Smooth muscle cell of the umbilical artery (primary cell): ENCODE measurements at places on chromosomes 6 and 20. TPM values are rescaled to one million over a fixed set of nuclear protein-coding genes. Genes with fewer than 3 reads are reported as not detected.

Gene KIAA1755
- total RNA-seq: 0.65 and 1.5 TPM in 2 replicates

Gene SLC22A2
- 0.23 and 3.0 TPM in 2 replicates for total RNA-seq

Gene LY6G6C
- not detected in 2 replicates for total RNA-seq

Gene KIAA0408
- 1.5 and 6.9 TPM in 2 replicates for total RNA-seq

Gene SLC52A3
- not detected in 2 replicates for total RNA-seq

Gene PTGIS
- 5.6 and 28.5 TPM in 2 replicates for total RNA-seq

Gene WFDC11
- not detected in 2 replicates for total RNA-seq

Gene PGC
- not detected in 2 replicates for total RNA-seq

Gene HRH3
- not detected in 2 replicates for total RNA-seq

Gene BPIFB1
- not detected in 2 replicates for total RNA-seq

Gene HCRTR2
- not detected in 2 replicates for total RNA-seq

Gene CALHM4
- total RNA-seq: not detected in 2 replicates

Gene EYA4
- under 0.01 TPM in 1 of 2 replicates, not detected in the other for total RNA-seq
